ENCODE measurements at places on chromosomes 2 and 18.

GRCh38 chr2:85078536-85078935 is 54.7 kb upstream of the TCF7L1 start:
- no peak for DNase-seq

DNA sequence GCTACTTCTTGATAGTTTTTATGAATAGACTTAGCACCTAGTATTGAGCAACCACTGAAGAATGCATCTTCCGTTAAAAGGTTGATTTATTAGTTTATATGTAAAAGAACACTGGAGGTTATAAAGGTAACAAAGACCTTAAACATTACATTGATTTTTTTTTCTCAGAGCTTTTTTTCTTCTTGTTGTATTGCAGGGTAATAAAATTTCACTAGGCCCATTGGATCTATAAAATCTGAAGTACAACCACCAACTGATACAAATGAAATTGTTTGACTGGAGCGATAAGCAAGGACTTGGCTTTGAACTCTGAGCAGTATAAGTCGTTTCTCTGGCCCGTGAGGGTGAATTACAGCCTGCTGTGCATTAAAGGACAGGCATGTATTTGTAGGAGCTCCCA is 344.0 kb downstream of the LRRTM1 start:
- DNase-seq = no peak

DNA sequence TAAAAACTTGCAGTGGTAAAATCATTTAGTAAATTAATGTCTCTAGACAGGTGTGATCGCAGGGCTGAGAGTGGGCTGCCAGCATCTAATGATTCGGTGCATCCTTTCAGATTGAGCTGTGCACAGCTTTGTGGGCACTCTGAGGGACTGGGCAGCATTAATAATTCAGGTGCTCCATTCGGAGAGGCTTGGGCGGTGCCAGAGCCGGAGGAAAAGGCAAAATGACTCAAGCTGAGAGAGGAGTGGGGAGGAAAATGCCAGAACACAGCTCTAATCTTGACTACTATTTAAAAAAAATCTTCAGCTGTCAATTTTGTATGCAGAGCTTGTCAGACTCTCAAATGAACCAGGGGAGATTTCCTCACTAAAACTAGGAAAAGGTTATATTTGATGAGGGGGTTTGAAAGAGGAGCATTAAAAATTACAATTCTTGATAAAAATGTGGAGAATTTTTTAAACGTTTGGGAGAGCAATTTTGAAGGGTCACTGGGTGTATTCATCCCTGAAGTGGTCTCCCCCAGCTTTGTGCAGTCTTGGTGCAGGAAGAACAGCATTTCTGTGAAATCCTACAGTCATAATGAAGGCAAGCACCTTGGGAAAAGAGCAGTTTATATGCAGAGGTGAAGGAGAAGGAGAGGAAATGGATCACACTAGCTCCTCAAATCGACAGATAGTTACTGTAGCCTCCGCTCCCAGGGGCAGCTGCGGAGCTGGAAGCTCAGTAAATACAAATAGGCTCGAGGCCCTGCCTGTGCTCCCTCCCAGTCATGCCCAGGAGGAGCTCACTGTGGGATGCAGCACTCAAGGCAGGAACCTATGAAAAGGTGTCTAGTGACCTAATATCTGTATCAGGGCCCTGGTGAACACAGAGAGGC is 535.4 kb upstream of the RAB6C start:
- DNase-seq = no peak

- no peak for DNase-seq
These were observed 12.0 kb upstream of the GALM start for GRCh38 chr2:38653715-38654527.

GRCh38 chr2:109736177-109736827 is 57.8 kb upstream of the RGPD5 start:
- no peak for DNase-seq

DNA sequence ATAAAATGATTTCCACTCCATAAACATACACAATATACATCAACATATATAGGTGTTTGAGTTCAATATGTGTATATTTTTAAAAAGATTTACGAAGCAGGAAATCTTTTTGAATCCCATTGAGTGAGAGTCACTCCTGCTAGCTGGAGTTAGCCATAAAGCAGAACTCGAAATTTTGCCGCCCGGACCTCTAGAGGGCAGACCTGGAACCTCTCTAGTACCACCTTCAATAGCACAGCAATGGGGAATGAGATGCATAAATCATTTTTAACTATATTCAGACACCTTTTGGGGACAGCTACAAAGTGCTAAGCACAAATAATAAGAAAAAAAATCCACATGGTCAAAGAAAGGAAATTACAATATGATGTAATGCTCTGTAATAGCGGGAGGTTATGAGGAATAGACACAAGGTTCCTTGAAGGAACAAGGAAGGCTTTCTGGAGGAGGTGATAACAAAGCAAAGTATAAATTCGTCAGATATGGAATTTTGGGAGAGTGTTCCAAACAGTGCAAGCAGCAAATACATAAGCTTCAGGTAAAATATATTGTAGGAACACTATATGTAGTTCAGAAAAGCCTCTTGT is 533.4 kb downstream of the ERBB4 start:
- DNase-seq = peak; percentile 1

DNA sequence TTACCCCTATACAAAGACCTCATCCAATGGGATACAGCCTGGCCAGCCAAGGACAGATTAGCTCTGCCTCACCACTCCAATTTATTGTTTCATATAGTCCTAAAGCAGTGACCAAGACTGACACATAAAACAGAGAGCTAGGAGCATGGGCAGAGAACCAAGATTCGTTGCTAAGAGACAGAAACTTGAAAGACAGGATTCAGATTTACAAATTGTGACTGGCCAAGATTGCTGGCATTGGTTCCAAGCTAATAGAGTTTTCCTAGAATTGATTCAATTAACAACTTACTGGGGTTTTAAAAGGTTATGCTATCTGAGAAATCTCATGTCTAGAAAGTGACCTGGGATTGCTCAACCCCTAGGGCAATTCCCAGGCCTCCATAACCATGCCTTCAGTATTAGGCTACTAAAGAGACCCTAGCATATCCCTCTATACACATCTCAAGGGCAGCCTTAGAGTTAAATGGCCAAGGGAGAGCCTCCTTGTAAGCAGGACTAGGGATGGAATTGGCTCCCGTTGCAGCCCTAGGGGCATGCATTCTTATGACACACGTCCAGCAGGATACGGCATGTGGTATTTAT is 75.6 kb downstream of the ICOS start:
- DNase-seq = no peak

GRCh38 chr2:72181616-72182015 is 34.0 kb upstream of the CYP26B1 start:
- DNase-seq = no peak

- no peak for DNase-seq
These were observed 98.9 kb upstream of the EPC2 start for GRCh38 chr2:148545390-148546256.

DNA sequence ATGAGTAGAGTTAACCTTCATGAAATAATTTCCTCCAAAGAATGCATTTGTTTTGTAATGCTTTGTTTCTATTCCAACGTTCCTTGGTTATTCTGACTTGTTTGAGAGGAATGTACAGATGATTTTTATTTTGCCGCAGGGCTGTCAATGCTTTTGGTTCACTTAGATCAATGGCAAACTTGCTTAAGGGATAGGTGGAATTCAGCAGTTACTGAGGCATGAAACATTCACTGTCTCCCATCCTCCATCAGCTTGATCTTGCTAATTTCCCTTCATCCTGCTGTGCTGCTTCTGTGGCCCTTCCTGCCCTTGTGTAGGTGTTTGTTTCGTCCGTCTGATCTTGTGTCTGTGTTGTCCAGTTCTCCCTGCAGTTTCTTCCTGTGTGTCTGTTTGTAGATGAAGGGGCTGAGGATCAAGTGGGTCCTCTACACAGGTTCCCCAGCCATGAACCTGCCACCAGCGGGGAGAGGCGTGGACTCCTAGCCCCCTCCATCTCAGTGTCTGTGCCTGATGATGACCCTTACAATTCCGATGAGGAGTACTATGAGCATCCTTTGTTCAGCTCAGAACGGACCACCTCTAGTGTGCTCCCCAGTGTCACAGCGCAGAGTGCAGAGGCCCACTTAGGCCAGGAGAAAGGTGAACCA is 84.2 kb upstream of the UNC80 start:
- DNase-seq = no peak

GRCh38 chr2:200307724-200308545 is 1.4 kb downstream of the SPATS2L start:
- DNase-seq = no peak

DNA sequence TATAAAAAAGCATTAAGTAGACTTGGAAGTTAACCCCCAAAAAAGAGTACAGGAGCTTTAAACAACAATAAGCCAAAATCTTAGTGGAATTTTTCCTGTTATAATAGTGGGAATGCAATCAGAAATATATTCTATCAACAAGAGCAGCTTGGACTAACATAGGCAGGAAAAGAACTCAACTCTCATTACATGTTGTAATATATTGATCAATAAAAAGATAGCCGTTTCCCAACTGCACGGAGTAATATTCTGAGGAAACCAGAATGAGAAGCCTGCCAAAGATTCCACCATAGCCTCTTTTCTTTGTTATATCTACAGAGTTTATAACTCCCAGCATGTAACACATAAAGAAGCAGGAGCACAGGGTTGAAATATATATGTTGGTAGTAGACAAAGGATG is 37.6 kb upstream of the BAZ2B start:
- no peak for DNase-seq

DNA sequence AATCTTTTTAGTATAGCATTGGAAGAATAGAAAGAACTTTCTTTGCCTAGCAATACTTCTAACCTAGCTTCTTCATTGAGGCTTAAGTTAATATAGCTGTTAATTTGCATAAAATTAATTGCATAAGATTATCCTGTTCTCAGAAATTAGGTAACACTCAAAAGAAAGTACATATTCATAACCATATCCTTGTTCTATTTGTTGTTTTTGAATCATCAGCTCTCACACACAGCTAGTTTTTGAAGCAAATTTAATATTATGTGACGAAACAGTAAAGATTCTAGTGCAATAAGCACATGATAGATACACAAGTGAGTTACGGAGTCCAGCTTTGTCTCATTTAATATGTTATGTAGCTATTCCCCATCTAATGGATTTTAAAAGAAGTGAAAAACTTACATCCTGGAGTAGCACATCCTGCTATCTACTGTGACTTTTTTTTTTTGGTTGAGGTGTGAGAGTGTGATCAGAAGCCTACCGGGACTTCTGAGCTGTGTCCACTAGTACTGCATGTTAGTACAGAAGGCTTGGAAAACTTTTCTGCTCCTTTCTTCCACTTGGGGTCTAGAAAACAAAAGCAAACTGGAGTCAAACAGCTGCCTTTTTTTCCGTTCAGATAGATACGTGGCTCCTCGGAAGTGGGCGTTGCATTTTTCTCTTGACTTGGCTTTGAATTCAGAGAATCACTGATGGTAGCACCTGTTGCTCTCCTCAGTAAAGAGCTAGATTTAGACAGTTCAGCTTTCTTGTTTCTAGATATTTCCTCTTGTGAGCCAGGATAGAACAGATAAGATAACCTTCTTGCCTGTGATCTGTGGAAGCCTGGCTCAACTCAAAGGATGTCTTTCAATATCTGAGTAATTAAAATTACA is 27.2 kb downstream of the KDM3A start:
- no peak for DNase-seq

DNA sequence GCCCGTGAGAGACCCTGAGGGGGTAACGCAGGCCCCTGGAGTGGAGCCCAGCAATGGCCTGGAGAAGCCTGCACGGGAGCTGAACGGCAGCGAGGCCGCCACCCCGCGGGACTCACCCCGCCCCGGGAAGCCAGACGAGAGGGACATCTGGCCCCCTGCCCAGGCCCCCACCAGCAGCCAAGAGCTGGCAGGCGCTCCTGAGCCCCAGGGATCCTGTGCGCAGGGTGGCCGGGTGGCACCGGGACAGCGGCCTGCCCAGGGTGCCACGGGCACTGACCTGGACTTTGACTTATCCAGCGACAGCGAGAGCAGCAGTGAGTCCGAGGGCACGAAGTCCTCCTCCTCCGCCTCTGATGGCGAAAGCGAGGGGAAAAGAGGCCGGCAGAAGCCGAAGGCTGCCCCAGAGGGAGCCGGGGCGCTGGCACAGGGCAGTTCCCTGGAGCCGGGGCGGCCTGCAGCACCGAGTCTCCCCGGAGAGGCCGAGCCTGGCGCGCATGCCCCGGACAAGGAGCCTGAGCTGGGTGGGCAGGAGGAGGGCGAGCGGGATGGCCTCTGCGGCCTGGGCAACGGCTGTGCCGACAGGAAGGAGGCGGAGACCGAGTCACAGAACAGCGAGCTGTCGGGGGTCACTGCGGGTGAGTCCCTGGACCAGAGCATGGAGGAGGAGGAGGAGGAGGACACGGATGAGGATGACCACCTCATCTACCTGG is 35.1 kb downstream of the CTDP1 start:
- DNase-seq = no peak

DNA sequence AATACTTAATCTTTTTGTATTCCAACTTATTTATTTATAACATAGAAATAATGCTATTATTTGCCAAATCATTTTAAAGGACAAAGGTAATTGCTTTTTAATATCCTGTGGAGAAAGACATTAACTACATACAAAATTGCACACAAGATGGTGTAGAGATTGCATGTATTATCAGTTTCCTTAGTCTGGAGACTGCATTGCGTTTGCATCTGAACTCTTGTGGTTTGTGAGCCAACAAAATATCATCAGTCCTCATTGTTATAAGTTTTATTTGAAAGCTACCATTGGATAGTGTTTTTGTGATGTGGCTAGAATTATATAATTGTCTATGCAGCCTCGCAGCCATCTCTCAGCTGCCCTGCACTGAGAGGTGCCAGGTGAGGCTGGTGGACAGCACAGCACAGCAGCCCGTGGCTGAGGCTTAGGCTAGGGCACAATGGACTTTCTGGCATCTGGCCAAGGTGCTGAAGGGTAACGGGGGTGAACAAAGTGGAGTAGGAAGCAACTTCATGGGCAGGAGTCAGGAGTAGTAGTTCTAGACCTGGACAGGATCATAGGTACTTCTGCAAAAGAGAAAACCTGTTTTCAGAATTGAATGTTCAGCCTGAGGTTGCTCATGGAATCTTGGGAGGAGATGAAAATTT is 15.1 kb downstream of the RASGRP3 start:
- DNase-seq = no peak

DNA sequence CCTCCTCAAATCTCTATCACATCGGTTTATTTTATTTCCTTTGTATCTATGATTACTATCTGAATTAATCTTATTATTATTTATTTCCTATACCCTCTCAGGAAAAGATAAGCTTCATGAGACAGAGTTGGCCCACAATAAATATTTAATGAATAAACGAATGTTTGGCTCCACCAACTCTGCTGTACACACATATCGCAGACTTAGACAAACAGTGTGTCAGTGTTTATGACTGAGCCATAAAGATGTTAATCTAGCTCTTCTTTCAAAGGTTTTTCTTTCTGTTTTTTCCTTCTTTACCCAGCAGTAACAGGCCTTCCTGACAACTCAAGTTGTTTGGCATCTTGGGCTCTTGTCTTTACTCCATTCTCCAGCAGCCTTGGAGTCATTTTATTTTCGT is 329.5 kb downstream of the CDH2 start:
- no peak for DNase-seq

DNA sequence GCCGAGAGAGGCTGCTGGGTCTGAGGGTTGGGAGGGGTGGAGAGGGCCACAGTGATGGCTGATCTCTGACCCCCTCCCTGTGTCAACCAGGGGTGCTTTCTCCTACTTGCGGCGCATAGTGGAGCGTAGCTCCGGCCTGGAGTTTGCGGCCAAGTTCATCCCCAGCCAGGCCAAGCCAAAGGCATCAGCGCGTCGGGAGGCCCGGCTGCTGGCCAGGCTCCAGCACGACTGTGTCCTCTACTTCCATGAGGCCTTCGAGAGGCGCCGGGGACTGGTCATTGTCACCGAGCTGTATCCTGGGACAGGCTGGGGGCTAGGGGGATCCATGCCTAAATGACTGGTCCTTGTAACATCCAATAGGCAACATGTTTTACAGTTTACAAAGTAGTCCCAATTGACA is 20.9 kb upstream of the GMPPA start:
- no peak for DNase-seq
